ENCODE measurements at places on chromosomes 5 and 9. TPM values are rescaled to one million over a fixed set of nuclear protein-coding genes. Genes with fewer than 3 reads are reported as not detected.

CBY3 gene
- total RNA-seq, result not detected

BNC2 gene
- total RNA-seq, result 4.0 TPM

GRCh38 chr5:7494481-7495130, 98.7 kb downstream of the ADCY2 start:
- no peak for DNase-seq

- DNase-seq, result no peak
These were observed 13.9 kb downstream of the NR2F1 start for GRCh38 chr5:93596676-93597490.

- no peak for DNase-seq
These were observed 180.2 kb upstream of the GAS1 start for GRCh38 chr9:87127543-87127942.

- no peak for DNase-seq
These were observed 73.1 kb downstream of the MAST4 start for GRCh38 chr5:66669086-66669861.

GRCh38 chr5:154058055-154059038, 19.6 kb downstream of the MFAP3 start:
- no peak for DNase-seq

DNA sequence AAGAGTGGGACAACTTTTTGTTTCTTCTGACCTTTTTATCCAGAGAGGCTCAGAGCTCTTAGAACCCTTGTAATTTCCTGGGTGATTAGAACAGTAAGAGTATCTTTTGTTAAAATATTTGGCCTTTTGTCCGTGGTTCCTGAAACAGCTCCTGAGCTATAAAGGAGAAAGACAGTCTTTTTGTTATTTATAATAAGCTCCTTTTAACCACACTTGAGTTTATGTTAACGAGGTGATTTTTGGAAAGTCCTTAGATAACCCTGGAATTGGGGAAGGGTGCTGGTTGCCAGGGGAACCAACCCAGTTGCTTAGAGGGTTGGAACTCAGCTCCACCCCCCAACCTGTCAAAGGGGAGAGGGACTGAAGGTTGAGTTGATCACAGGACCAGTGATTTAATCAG, 4.8 kb downstream of the ZNF483 start:
- DNase-seq, result no peak

DNA sequence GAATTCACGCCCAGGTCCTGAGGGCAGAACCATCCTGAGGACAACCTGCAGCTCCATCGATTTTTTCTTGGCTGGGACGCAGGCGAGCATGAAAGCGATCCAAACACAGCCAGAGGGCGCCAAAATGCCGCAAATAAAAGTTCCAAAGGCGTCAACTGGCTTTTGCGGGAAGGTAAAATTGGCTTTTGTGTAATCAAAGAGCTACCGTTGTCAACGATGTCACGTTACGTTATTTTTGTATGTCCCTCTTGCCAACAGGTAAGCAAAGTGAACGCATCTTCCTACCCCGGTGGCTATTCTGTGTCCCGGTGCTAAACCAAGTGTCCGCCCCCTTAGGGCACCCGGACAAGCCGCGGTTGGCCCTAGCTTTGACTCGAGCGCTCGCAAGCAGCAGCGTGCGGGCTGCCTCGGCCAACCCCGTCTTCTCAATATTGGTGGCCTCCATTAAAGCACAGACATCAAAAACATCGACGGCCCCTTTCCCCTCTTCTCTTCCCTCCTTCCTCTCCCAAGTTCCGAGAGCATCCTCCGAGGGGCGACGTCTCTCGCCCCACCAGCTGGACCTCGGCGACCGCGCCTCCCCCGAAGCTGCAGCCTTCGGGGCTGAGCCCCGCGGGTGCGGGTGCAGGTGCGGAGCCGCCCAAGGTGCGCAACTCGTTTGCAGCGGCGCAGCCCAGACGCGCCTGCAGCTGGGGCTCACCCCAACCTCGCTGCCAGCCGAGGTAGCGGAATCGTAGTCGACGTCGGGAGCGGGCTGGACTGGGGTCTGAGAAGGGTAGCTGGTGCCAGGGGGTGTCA, 1.1 kb upstream of the BASP1 start:
- DNase-seq, result peak; percentile 56

- no peak for DNase-seq
These were observed 69.0 kb downstream of the TSPAN17 start for GRCh38 chr5:176716320-176716719.
